GM12878 (cell line): ENCODE measurements at places on chromosomes 11 and 22. TPM values are rescaled to one million over a fixed set of nuclear protein-coding genes. Genes with fewer than 3 reads are reported as not detected.

Gene FAM181B
- total RNA-seq, result not detected in 2 replicates

DNA sequence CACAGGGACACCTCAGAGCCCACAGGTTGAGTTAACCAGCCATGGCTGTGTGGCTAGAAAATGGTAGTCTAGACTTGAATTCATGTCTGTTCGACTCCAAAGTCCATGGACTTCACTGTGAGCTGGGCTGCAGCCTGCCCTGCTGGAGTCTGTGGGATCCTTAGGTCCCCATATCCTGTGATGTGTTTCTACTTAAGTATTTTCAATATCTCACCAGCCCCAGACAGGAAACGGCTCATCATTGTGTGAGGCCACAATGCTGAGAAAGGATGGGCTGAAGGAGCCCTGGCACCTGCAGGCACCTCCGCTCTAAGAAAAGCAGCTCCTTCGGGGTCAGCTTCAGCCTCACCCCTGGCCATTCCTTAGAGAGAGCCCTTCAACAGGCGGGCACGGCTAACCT lies 93.1 kb downstream of the NAT10 start:
- peaks cover 8% of the 10 kb centered on the region for H3K4me1 ChIP-seq
- no peaks in the 10 kb centered on the region for H3K27me3 ChIP-seq
- no peak for DNase-seq
- H3K4me3 ChIP-seq, result no peak overlapping the region
- H3K36me3 ChIP-seq, result no peaks in the 10 kb centered on the region
- no peak overlapping the region for H3K27ac ChIP-seq

Gene SLC25A45
- total RNA-seq, result 28.6 and 29.1 TPM in 2 replicates

DNA sequence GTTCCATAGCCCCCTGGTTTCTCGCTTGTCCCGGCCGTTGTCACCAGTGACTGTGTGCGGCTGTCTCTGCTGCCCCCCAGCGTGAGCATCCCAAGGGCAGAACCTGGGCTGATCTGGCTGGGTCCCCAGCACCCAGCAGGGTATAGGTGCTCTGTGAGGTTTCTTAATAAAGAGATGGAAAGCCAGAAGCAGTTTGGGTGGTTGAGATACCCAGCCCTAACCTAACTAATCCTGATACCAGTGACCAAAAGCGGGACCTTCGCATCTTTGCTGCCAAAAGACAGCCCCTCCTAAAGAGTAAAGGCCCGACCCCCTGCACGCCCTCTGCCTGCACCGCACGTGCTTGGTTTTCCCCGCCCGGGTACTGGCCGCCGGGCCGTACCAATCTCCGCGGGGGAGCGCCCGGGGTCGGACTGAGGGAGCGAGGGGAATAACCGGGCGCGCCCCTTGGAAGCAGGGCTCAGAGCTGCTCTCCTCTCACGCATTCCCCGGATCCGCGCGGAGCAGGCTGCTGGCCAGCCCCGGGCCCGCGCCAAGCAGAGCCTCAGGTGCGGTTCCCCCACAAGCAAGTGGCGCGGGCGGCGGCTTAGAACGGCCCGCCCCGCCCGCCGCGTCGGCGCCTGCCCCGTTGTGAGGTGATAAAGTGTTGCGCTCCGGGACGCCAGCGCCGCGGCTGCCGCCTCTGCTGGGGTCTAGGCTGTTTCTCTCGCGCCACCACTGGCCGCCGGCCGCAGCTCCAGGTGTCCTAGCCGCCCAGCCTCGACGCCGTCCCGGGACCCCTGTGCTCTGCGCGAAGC lies at the start of gene DGAT2:
Gene DGAT2, plus strand, starts transcription at position 667 of the 797 bp plus-strand sequence. CDS start 214 bp downstream, outside the sequence.
- H3K36me3 ChIP-seq, result no peaks in the 10 kb centered on the region
- DNase-seq, result peak; percentile 47
- H3K4me1 ChIP-seq, result peaks cover 44% of the 10 kb centered on the region
- peak within 1 kb of the TSS; percentile 90 for H3K27ac ChIP-seq
